ENCODE measurements at places on chromosomes 6 and 20.

DNA sequence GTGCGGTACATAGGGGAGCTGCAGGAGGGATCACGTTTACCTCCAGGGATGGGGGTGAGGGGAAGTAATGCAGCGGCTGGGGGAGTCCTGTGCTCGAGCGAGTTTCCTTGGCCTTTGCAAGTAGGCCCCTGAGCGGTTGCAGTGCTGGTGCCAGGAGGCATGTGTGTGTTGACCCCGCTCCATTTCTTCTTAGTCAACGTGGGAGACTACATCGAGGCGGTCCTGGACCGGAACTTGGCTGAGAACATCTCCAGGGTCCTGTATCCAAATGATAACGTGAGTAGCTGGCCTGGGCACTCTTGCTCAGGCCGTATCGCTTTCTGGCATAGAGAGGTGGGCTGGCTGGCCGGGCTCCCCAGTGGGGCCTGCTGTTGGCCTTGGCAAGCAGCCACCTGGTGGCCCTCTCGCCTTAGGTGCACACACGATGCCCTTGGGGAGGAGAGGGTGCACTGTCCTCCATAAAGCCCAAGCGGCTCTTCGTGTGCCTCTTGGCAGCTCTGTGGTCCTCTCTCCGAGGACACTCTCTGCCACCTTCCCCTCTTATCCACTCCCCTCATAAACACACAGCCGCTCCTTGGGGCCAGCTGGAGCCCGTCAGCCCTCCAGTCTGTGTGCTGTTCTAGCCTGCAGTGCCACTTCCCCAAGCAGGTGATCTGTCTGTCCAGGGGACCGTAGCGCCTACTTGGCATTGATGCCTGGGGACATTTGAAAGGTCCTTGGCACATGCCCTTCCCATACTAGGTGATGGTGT is 29.3 kb downstream of the PYGB start:
- DNase-seq: no peak

DNA sequence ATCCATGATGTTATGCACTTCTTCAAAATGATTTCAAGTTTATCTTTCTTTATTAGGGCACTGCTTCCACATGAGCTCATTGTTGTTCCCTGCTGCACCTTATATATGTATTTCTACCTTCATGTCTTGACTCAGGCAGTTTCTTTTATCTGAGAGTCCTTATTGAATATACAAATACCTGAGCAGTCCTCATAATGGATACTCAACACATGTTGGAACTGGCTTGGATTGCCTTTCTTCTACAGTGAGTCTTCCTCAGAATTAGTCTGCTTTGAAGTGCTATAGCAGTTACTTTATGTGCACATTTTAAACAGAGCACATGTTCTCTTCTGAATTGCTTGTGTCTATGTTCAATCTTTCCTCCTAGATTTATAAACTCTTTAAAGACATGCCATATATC is 45.3 kb upstream of the LOC128125822 start:
- DNase-seq: no peak

- DNase-seq: no peak
These were observed 180.9 kb upstream of the DTNBP1 start for GRCh38 chr6:15843764-15844163.

DNA sequence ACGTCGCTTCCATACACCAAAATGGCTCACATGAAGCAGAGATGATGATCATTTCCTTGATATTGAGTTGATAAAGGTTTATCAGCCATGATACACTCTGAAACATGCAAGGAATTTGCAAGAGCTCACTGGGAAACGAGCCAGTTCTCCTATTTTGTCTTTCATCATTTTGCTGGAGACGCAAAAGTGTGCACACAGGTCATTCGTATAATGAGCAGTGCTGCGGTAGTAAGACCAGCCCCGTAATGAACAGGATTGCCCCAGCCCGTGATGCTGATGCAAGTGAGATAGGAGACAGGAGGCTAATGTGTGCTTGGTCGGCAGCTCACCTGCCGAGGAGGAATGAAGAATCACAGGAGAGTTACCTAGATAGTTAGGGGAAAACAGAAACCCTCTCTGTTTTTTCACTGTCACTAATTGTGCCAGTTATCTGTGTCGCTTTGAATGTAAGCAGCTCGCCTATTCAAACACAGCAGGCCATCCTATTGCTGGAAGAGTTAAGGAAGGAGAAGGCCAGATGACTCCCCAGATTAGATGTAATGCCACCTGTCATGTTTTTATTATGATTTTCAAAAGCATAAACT is 391.8 kb downstream of the SAMD5 start:
- DNase-seq: peak; percentile 2

DNA sequence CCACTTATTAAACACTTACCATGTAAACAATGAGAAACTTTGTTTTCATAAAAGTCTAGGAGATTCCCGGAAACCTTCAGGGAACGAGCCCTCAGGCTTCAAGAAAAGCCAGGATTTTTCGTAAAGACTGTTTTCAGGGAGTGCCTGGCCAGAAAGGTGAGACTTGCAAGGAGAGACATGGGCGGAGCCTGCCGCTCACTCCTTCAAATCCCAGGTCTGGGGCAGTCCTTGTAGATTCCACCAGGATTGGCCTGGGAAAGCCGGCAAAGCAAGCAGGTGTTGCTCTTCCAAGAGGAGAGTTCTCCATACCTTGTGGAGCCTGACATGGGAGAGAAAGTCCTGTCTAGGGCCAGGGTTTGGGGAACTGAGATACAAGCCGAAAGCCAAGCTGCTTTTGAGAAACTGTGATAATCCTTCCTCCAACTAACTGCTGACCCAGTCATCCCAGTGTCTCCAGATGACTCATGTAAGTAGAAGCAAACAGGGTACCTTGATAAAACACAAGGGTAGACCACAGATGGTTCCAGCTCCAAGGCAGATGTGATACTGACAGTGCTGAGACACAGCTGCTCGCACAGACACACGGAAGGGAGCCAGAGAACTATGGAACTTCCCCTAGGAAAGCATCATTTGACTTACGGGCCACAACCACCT is 69.4 kb upstream of the NAA20 start:
- DNase-seq: peak; percentile 75

GRCh38 chr20:45307076-45307640 is 518 bp downstream of the RBPJL start:
- no peak for DNase-seq
